ENCODE measurements at places on chromosomes 11 and 22.

GRCh38 chr22:29268511-29269229, 602 bp downstream of the EWSR1 start:
- DNase-seq = peak; percentile 78

- DNase-seq = peak; percentile 69
Observed at GRCh38 chr11:96486890-96487611, 97.2 kb downstream of the JRKL start.

GRCh38 chr11:57458410-57459163, 1.7 kb upstream of the RTN4RL2 start:
- peak; percentile 52 for DNase-seq

DNA sequence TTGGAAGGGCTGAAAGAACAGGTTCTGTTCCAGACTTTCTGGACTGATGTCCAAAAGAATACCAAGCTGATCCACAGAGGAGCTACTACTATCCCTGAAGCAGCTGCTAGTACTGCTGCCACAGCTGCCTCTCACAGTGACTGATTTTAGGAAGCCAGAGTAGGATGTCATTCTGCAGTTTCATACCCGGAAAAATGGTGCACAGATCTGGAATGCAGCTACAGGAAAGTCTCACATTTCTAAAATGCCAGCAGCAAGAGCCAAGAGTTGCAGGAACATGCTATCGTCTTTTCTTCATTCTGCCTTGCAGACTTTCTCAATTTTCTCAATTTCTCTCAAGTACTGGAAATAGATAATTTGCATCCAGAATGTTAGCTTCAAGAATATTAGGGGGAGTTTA, 19.4 kb upstream of the CCDC179 start:
- DNase-seq = peak; percentile 5

All from ELR (cell line).